Transverse colon (tissue), 4 donors: ENCODE measurements at places on chromosomes 4 and X. TPM values are rescaled to one million over a fixed set of nuclear protein-coding genes. Genes with fewer than 3 reads are reported as not detected.

- DNase-seq = no peak
These were observed 33.2 kb upstream of the OCIAD2 start for GRCh38 chr4:48939785-48940184.

DNA sequence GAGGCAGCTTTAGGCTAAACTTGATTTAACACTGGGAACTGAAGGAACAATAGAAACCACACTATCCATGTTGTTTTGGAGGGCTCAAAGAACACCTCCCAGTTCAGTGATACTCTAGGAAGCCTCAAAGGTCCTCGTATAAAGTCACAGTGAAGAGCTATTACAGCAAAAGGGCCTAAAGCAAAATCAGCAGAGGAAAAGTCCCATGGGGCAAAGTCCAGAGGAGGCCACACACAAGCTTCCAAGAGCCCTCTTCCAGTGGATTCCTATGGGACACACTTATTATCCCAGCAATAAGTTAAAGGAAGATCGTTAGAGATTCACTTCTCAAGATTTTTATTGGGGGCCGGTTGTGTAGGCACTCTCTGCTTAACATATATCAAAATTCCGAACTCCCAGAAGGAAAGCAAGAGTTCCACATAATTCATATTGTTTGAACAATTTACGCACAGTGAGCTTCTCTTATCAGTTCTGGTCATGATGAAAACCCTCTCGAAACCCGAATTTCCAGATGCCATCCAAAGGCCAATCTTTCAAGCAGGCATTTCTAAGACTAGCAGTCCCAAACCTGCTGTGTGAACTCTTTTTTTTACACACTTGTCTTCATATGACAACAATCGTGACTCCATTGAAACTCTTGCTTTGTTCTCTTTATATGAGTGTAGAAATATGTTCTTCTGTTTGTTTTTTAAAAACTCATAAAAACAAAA, 53.7 kb downstream of the ANXA5 start:
- DNase-seq = no peak

GRCh38 chrX:153968255-153968654, 3.4 kb downstream of the HCFC1 start:
- no peak for DNase-seq

GRCh38 chr4:17329046-17329445, 182.8 kb downstream of the QDPR start:
- no peak for DNase-seq

DNA sequence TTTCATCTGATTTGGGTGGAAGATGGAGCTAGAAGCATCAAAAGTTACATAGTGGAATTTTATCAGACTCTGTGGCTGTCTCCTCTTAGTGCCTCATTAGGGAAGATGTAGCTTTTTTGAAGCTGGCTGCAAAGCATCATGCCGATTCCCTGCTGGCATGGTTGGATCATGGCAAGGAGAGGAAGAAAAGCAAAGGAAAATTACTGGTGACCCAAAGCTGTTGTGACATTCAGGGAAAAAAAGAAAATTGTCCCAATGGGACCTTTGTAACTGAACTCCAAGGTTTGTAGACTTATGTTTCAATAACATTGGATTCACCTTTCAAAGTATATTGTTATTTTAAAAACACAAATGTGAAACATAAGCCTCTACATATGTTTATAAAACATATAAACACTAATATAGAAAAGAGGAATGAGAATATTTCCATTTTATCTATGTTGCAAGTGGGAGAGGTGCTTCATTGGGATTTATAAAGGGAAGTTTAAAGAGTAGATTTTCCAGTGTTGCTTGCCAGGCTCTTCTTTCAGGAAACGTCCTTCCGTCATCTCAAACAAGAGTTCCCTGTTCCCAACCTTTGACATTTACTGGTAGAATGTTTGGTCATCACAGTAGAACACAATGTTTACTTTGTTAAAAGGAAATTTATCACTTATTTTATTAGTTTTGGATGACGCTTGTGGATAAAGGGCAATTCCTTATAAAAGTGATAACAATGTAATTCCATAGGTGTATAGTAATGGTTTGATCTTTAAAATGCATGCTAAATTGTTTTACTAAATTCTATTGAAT, 190.1 kb upstream of the GPRIN3 start:
- DNase-seq = no peak

Gene OPN1MW3
- not detected for total RNA-seq

Gene FNIP2
- total RNA-seq = 105 TPM

DNA sequence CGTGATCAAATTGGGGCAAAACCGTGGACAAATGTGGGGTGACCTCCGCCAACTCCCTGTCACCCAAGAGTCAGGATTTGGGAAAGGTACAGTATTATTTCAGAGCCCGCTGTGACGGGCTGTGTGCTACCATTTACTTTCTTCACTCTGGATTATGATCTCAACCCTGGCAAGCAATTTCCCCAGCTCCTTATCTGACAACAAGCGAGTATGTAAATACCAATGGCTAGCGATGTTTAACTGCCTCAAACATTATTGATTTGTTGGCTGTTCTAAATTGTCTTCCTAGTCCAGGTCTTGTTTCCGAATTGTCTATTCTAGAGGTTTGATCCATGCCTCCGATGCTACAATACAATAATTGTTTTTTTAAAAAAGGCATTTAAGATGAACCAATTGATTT, 17.7 kb upstream of the PITX2 start:
- DNase-seq = no peak

- no peak for DNase-seq
These were observed 91.6 kb upstream of the EFHC2 start for GRCh38 chrX:44435047-44435446.

DNA sequence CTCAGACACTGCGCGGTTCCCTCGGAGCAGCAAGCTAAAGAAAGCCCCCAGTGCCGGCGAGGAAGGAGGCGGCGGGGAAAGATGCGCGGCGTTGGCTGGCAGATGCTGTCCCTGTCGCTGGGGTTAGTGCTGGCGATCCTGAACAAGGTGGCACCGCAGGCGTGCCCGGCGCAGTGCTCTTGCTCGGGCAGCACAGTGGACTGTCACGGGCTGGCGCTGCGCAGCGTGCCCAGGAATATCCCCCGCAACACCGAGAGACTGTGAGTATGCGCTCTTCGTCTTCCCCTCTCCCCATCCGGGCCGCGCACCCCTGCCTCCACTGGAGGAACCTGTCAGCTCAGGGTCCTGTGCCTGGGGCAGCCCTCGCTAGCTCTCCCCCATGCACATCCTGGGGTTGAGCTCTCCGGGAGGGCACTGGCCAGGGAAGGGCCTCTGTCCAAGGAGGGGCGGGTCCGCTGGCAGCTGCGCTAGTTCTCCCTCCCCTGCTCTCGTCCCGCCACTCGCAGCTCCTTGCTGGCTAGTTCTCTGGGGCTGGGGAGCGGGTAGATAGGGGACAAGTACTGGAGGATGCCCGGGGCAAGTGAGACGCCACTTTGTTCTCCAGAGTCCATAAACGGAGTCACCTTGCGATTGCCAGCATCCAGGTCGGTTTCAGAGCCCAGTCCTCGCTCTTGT, 2.2 kb downstream of the SLIT2 start:
- peak; percentile 12 for DNase-seq

- no peak for DNase-seq
These were observed 8.5 kb downstream of the ERCC6L start for GRCh38 chrX:72230290-72230689.

Gene SPANXN4
- not detected for total RNA-seq

Gene LONRF3
- total RNA-seq = 13.1 TPM

Gene ERAS
- total RNA-seq = not detected

GRCh38 chr4:148782284-148782683, 340.1 kb upstream of the NR3C2 start:
- DNase-seq = no peak

Gene NXF2
- not detected for total RNA-seq

- no peak for DNase-seq
These were observed 17.6 kb downstream of the GAK start for GRCh38 chr4:914531-914930.

Gene ANK2
- total RNA-seq = 47.4 TPM

- DNase-seq = no peak
These were observed 96.1 kb upstream of the VCX start for GRCh38 chrX:7746856-7747255.

DNA sequence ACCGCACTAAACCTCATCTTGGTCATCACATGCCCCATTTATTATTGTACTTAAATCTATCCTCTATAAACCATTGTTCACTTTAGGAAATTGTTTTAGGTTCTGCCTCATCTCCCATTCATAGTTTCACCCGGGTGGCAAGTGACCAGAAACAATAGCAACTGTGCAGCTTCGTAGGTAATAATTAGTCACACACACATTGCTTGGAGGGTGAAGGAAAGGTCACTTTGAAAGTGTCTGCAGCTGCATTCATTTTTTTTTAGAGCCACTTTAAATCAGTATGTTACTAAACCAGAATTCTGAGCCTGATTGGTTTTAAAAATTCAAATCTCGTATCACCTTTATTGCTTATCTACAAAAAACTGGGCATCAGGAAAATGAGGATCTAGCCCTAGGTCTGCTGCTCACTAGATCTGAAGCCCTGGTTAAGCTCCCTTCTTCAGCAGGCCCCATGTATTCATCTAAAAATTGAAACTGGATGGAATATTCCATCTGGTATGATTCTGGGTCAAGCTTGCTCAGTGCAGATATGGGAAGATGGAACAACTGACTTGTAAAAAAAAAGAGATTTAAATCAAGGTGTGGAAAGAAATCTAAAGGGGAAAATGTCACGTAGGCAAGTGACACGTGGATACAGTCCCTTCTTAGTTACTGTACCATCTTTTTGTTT, 62.4 kb downstream of the LIMCH1 start:
- DNase-seq = no peak

GRCh38 chr4:138555108-138555507, 313.0 kb upstream of the SLC7A11 start:
- no peak for DNase-seq

DNA sequence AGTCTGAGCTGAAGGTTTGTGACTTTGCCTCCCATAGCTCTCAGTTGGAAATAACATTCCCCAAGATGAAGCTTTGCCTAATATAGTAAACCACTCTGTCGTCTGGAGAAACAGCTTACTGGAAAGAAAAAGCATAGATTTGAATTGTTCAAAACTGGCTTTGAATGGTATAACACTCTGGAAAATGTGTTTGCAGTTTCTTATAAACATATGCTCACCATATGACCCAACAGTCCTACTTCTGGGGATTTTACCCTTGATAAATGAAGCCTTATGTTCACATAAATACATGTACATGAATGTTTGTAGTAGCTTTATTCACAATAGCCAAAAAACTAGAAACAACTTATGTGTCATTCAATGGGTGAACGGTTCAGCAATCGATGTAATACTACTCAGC, 10.2 kb downstream of the VEGFD start:
- DNase-seq = no peak

GRCh38 chr4:24583451-24584210, 723 bp downstream of the DHX15 start:
- peak; percentile 54 for DNase-seq

Gene USP27X
- 1.6 TPM for total RNA-seq

DNA sequence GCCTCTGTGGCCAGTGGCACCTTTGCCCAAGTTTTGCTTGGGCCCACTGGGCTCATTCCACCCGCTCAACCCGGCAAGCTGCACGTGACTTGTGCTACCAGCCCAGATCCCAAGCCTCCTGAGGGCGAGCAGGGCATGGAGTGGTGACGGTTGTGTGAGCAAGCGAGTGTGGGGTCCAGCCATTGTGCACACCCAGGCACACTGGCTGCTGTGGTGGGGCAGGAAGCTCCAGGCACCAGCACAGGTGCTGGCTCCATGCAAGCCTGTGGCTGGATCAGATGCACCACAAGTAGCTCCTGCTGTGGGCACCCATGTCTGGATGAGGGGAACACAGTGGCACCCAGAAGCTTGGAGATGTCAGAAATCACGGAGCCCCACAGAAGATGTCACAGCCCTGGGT, 557.0 kb upstream of the GNPDA2 start:
- DNase-seq = no peak

Gene C4orf36
- total RNA-seq = not detected

Gene ADH6
- total RNA-seq = 2.6 TPM

GRCh38 chr4:163404580-163404979, 60.9 kb downstream of the NPY5R start:
- peak; percentile 11 for DNase-seq

Gene TMEM154
- 2.9 TPM for total RNA-seq

GRCh38 chrX:41300758-41301437, 33.1 kb upstream of the DDX3X start:
- no peak for DNase-seq

- peak; percentile 38 for DNase-seq
These were observed 95.0 kb downstream of the DGKK start for GRCh38 chrX:50375481-50376267.

DNA sequence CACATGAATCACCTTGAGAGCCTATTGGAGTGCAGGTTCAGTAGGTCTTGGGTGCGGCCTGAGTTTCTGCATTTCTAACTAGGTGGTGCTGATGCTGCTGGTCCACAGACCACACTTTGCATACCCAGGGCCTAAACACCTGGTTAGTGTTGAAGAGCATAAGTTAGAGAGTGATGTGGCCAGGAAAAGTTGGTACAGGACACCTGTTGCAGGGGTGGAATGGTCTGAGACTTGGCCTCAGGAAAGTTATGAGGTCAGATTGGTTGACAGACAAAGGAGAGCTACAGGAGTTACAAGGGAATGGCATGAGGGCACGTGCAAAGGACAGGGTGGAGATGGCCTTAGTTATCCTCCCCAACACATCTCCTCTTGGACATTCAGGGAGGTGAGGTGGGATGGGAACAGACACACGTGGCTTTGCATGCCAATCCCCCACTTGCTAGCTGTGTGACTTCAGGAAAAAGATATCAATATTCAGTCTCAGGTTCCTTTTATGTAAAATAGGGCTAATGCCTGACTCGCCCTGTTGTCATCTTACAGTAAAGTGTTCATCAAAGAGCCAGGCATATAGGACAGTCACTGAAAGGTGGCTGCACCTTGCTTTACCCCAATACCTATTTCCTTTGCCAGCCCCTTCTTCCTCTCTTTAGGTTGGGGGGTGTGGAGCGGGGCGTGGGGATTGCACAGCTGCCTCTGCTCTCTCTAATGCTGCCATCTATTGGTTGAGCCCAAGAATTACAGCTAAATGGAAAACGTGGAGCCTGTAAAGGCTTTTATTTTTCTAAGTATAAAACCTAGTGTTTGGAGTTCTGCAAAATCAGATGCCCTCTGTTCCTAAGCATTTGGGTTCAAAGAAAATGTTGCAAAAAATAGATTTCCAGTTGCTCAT, 47.5 kb downstream of the ATG4A start:
- DNase-seq = no peak

DNA sequence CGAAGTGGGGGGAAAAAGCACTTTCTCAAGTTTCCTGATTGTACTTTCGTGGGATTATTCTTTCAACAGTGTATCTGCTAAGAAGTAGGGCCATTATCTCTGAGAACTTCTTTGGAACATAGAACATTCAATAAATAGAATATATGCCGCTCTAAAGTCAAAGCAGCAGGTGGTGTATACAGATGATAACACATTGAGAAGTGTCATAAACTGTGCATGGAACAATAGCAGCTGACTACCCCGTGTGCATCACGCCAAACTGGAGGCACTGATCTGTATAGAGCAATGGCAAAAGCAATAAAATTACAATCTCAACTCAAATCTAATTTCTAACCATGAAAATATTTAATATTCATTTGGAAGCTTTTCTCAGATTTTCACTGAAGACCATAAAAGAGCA, 175.3 kb downstream of the DCTD start:
- DNase-seq = no peak

Gene PPP4R3C
- total RNA-seq = not detected

GRCh38 chr4:93834249-93835066, 5.9 kb downstream of the ATOH1 start:
- DNase-seq = no peak

- DNase-seq = no peak
These were observed 32.8 kb upstream of the SGMS2 start for GRCh38 chr4:107791902-107792301.
